ENCODE measurements at places on chromosomes 1 and 21. TPM values are rescaled to one million over a fixed set of nuclear protein-coding genes. Genes with fewer than 3 reads are reported as not detected.

MORN1 gene
- polyA plus RNA-seq = 10.3 TPM

GRCh38 chr1:232457595-232457994 is 172.3 kb downstream of the SIPA1L2 start:
- DNase-seq = no peak

DNA sequence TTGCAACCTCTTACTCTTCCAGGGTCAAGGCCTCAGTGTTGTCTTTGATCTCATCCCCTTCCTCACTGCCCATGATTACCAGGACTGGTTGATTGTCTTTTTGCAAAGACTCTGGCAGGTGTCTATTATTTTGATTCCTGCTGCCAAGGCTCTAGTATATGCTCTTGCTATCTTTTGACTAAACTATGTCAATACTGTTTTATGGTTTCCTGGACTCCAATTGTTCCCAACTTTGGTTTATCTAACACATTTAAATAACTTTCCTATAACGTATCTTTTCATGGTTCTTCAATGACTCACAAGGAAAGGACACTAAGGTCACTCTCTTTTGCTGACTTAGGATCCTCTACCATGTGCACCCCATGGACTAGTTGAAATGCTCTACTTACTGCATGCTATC is 141.5 kb downstream of the PTPRC start:
- no peak for DNase-seq

- DNase-seq = no peak
Observed at GRCh38 chr1:93007941-93008577, 46.8 kb upstream of the DIPK1A start.

KLHDC9 gene
- 5.6 TPM for polyA plus RNA-seq

COL16A1 gene
- 188 TPM for polyA plus RNA-seq

NKAIN1 gene
- 2.7 TPM for polyA plus RNA-seq

FAM72B gene
- polyA plus RNA-seq = 1.8 TPM

DNA sequence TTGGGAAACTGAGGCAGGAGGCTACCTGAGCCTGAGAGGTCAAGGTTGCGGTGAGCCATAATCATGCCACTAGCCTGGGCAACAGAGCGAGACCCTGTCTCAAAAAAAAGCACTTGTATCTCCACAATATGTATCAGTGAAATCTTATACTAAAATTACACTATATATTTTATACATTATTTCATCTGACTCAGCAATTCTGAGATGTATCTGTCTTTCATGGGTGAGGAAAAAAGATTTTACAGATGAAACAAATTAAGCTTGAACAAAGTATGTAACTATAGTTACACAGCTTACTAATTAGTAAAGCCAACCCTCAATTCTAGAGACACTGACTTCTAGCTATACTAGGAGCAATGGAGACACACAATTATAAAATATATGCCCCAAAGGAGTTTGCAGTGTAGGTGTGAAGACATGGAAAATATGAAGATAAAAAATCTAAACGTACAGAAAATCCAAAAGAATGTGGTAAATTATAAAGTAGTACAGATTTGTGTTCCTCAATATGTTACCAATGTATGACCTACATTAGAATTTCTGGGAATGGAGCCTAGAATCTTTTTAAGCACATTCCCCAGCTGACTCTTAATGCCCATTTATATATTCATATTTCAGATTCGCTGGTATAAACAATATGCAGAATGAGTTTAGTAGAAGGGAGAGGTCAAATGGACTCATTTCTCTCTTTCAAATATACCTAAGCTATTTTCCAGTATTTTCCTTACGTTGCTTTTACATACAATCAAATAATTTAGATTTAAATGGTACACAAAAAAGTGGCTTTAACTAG is 14.6 kb downstream of the GTF2B start:
- DNase-seq = no peak

DNA sequence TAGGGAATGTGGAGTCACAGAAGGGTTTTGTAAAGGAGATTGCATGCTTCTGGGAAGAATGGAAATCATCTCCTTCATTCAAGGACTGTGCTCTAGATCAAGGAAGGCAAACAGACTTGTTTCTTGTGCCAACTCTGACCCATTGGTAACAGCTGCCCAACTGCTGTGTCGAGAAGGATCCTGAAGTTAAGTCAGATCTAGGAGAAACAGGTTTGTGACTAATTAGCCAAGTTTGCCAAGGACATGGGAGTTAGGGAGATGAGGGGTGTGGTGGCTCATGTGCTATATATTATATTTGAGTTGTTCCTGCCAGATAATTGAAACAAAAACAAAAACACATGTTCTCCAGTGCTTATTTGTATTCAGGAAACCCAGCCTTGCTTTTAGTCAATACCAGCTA is 251.2 kb upstream of the USP24 start:
- DNase-seq = no peak

GRCh38 chr1:113929750-113930498 is 800 bp downstream of the HIPK1 start:
- peak; percentile 78 for DNase-seq

- peak; percentile 25 for DNase-seq
Observed at GRCh38 chr1:214445831-214446614, 105.4 kb downstream of the PTPN14 start.

GPN2 gene
- 28.5 TPM for polyA plus RNA-seq

DNA sequence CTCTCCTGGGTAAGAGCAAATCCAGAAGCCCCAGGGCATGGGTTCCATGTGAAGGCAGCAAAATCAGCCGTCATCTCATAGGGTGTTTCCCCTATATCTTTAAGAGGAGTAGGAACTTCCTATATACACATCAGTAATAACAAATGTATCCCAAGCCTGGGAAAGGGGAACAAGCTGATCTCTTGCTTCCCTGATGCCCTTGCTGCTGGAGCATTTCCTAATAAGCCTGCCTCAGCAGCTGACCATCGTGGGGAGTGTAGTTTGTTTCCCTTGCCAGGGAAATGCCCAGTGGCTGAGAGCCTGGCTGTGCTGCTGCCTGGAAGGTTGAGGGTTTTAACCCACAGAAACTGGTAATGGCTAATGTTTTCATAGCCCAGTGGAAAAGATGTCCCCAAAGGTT is 177.0 kb downstream of the NPHP4 start:
- no peak for DNase-seq

DNA sequence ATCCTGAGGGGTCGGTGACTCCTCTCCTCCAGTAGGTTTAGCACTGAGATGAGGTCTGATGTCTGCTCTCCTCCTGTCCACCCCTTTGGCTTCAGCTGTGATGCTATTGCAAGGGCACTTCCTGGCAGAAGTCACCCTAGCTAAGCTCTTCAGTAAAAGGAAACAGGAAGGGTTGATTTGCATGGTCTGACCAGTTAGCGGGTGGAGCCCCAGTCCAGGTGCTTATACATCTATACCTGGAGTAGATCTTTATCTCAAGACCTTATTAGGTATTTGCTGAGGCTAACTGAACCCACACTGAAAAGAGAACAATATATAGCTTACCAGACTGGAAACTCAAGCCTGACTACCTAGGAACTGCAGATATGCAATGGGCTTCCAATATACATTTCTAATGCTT is 28.9 kb upstream of the NFASC start:
- DNase-seq = no peak

All from large intestine (tissue), 12 donors.